Breast epithelium (tissue), 4 donors: ENCODE measurements at places on chromosomes 3 and 15.

GRCh38 chr15:85858586-85859375 is 64.1 kb upstream of the KLHL25 start:
- no peaks in the 10 kb centered on the region for H3K36me3 ChIP-seq
- H3K4me1 ChIP-seq = no peaks in the 10 kb centered on the region
- no peak overlapping the region for H3K27ac ChIP-seq
- no peak overlapping the region for H3K4me3 ChIP-seq
- DNase-seq = peak; percentile 65

GRCh38 chr3:55364421-55364820 is 122.7 kb downstream of the WNT5A start:
- H3K4me3 ChIP-seq = no peak overlapping the region
- no peak for DNase-seq
- H3K27ac ChIP-seq = no peak overlapping the region
- no peaks in the 10 kb centered on the region for H3K27me3 ChIP-seq

GRCh38 chr15:88748081-88748480 is 55.2 kb upstream of the ACAN start:
- no peaks in the 10 kb centered on the region for H3K4me1 ChIP-seq
- no peak overlapping the region for H3K27ac ChIP-seq
- no peak overlapping the region for H3K4me3 ChIP-seq
- H3K36me3 ChIP-seq = no peaks in the 10 kb centered on the region
- no peak for DNase-seq

- H3K27me3 ChIP-seq = no peaks in the 10 kb centered on the region
- no peak for DNase-seq
- H3K4me3 ChIP-seq = no peak overlapping the region
Observed at GRCh38 chr3:99548674-99549073, 89.7 kb upstream of the COL8A1 start.

DNA sequence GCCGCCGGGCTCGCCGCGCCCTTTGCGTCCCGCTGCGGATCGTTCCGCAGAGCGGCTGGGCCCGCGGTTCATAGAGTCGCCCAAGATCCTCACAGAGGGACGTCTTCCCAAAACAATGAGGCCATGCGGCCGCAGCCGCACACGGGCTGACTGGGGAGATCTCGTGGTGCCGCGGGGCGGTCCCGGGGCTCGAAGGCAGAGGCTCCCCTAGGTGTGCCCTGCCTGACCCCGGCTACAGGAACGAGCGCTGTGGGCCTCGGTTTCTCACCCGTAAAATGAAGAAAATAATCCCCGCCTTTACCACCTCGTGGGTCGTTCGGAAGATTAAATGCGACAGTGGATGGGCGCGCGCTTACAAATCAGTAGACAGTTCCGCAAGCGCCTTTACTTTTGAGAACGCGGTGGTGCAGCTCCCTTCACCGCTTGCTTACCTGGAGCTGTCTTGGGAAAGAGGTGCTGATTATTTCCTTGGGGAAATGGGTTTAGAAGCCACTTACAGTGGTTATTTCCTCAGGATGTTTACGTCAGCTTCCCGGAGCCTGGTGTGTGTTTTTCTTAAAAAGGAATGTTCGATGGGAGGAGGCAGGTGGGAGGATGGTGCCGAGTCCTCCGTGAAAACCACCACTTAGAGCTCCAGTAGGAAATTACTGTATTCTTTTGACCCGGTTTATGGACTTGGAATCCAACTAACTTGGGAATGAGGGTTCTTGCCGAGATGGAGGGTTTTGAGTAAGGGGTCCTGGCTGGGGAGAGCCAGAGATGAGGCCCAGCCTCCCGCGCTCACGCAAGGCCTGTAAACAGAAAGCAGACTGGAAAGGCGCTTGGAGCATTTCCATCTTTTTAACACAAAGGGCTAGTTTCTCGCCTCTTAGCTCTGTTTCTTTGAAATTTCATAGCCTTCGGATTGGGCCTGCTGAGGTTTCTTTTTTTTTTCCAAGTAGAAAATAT is 1.9 kb upstream of the MEX3B start:
- no peaks in the 10 kb centered on the region for H3K36me3 ChIP-seq
- peak overlapping the region; percentile 88 for H3K4me3 ChIP-seq
- H3K4me1 ChIP-seq = no peaks in the 10 kb centered on the region
- peak overlapping the region; percentile 85 for H3K27ac ChIP-seq
- H3K27me3 ChIP-seq = no peaks in the 10 kb centered on the region

GRCh38 chr3:107986505-107986904 is 104.3 kb downstream of the CD47 start:
- H3K27ac ChIP-seq = peak overlapping the region; percentile 89
- no peaks in the 10 kb centered on the region for H3K36me3 ChIP-seq
- H3K4me3 ChIP-seq = no peak overlapping the region
- no peak for DNase-seq
- no peaks in the 10 kb centered on the region for H3K27me3 ChIP-seq

GRCh38 chr3:131976448-131976847 is 58.4 kb downstream of the CPNE4 start:
- no peak overlapping the region for H3K27ac ChIP-seq
- no peak overlapping the region for H3K4me3 ChIP-seq
- no peak for DNase-seq
- H3K36me3 ChIP-seq = no peaks in the 10 kb centered on the region
- H3K27me3 ChIP-seq = no peaks in the 10 kb centered on the region

DNA sequence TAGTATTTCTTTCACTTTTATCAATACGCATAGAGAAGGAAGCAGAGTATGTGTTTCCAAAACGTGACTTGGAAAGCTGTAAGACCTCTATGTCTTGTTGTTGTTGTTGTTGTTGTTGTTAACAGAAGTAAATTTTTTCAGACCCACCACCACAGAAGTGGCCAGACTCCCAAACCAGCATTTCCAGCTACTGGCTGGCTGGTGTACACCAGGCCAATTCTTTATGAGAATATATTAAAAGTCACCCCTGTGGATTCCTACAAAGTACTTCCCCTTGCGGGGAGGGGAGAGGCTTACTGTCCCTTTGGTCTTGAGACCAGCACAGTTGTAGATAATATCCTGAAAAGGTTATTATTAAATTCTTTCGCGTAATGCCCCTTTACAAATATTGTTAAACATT is 1.6 kb upstream of the FOXP1 start:
- no peaks in the 10 kb centered on the region for H3K4me1 ChIP-seq
- no peak for DNase-seq
- peak overlapping the region; percentile 95 for H3K4me3 ChIP-seq
- no peaks in the 10 kb centered on the region for H3K27me3 ChIP-seq

- no peaks in the 10 kb centered on the region for H3K27me3 ChIP-seq
- H3K36me3 ChIP-seq = no peaks in the 10 kb centered on the region
- H3K27ac ChIP-seq = no peak overlapping the region
- DNase-seq = no peak
- no peak overlapping the region for H3K4me3 ChIP-seq
Observed at GRCh38 chr3:134576426-134576825, 74.4 kb downstream of the KY start.

DNA sequence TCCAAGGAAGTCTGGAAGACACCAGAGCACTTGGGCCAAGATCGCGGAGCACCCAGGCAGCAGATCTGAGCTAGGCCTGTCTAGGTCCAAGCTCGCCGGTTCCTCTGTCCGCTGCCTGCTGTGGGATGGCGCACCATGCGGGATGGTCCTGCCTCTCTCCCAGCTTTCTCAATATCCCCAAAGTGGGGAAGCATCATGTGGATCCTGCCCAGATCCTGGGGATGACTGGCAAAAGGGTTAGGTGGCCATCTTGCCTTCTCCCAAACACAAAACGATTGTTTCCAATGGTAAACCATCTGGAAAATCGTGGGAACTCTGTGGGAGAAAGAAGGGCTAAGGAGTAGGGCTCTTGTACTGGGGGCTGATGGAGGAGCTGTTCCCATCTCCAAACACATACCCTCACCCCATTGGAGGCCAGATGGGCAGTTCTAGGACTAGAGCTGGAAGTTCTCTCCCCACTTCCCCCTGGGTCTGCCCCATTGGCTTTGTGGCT is 8.9 kb downstream of the PRKCD start:
- no peak for DNase-seq
- no peak overlapping the region for H3K27ac ChIP-seq
- peaks cover 10% of the 10 kb centered on the region for H3K4me1 ChIP-seq
- peak overlapping the region; percentile 19 for H3K4me3 ChIP-seq

- H3K27me3 ChIP-seq = no peaks in the 10 kb centered on the region
- H3K27ac ChIP-seq = peak overlapping the region; percentile 70
- H3K4me3 ChIP-seq = peak overlapping the region; percentile 1
- H3K4me1 ChIP-seq = peaks cover 5% of the 10 kb centered on the region
- no peaks in the 10 kb centered on the region for H3K36me3 ChIP-seq
Observed at GRCh38 chr3:29525254-29525881, 244.5 kb downstream of the RBMS3 start.

- DNase-seq = no peak
- no peaks in the 10 kb centered on the region for H3K4me1 ChIP-seq
- H3K27me3 ChIP-seq = no peaks in the 10 kb centered on the region
- no peak overlapping the region for H3K4me3 ChIP-seq
- H3K36me3 ChIP-seq = no peaks in the 10 kb centered on the region
- H3K27ac ChIP-seq = no peak overlapping the region
Observed at GRCh38 chr15:83700082-83700481, 46.2 kb downstream of the ADAMTSL3 start.

- H3K36me3 ChIP-seq = no peaks in the 10 kb centered on the region
- no peaks in the 10 kb centered on the region for H3K27me3 ChIP-seq
- H3K4me1 ChIP-seq = peaks cover 3% of the 10 kb centered on the region
Observed at GRCh38 chr3:123757281-123757940, 126.7 kb downstream of the MYLK start.

DNA sequence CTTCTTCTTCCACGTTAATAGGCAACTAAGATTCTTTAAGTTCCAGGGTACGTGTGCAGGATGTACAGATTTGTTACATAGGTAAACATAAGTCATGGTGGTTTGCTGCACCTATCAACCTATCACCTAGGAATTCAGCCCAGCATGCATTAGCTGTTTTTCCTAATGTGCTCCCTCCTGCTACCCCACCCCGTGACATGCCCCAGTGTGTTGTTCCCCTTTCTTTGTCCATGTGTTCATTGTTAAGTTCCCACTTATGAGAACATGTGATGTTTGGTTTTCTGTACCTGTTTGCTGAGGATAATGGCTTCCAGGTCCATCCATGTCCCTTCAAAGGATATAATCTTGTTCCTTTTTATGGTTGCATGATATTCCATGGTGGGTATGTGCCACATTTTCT is 21.1 kb downstream of the GTF2A2 start:
- no peaks in the 10 kb centered on the region for H3K36me3 ChIP-seq
- no peaks in the 10 kb centered on the region for H3K27me3 ChIP-seq
- no peak overlapping the region for H3K4me3 ChIP-seq
- no peak overlapping the region for H3K27ac ChIP-seq

DNA sequence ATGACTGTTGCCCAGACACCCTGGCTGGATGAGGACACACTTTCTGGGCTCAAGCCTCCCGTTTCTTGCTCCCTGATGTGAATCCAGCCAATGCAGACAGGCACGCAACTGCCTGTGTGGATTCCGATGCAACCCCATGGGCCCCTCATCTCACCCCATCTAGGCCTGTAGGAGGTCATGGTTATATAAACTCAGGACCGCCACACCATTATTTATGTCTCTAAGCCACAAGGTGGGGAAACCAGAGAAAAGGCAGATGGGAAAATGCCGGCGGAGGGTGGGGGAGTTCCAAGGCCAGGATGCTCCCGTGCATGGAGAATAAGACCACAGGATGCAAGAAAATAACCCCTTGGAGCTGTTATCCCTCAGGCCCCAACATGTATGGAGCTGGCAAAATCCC is 2.0 kb downstream of the MESP1 start:
- DNase-seq = no peak
- H3K27ac ChIP-seq = no peak overlapping the region
- no peaks in the 10 kb centered on the region for H3K27me3 ChIP-seq
- peaks cover 13% of the 10 kb centered on the region for H3K4me1 ChIP-seq
- no peak overlapping the region for H3K4me3 ChIP-seq

- no peak overlapping the region for H3K4me3 ChIP-seq
- H3K27me3 ChIP-seq = no peaks in the 10 kb centered on the region
- H3K36me3 ChIP-seq = no peaks in the 10 kb centered on the region
Observed at GRCh38 chr3:68018275-68018674, 363.9 kb upstream of the SUCLG2 start.

DNA sequence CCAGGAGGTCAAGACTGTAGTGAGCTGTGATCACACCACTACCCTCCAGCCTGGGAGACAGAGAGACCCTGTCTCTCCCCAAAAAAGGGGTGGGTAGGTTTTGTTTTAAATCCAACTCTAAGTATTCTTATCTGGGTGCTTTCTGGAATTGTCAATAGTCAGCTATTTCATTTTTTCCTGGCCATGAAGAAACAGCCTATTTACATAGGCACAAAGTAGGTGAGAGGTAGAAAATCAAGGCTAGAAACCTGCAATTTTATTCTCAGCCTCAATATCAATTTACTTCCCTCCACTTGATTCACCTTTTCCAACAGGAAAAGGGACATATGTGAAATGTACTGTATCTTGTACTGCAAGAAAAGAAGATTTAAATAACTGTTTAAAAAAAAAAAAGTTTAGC is 45.9 kb downstream of the CSNK1G1 start:
- no peaks in the 10 kb centered on the region for H3K36me3 ChIP-seq
- no peaks in the 10 kb centered on the region for H3K27me3 ChIP-seq
- DNase-seq = no peak
- no peaks in the 10 kb centered on the region for H3K4me1 ChIP-seq
- H3K27ac ChIP-seq = no peak overlapping the region
- H3K4me3 ChIP-seq = no peak overlapping the region

GRCh38 chr3:129417326-129417725 is 11.1 kb downstream of the EFCAB12 start:
- H3K4me3 ChIP-seq = no peak overlapping the region
- H3K4me1 ChIP-seq = no peaks in the 10 kb centered on the region
- no peak for DNase-seq
